ENCODE measurements at places on chromosomes 6 and 20.

DNA sequence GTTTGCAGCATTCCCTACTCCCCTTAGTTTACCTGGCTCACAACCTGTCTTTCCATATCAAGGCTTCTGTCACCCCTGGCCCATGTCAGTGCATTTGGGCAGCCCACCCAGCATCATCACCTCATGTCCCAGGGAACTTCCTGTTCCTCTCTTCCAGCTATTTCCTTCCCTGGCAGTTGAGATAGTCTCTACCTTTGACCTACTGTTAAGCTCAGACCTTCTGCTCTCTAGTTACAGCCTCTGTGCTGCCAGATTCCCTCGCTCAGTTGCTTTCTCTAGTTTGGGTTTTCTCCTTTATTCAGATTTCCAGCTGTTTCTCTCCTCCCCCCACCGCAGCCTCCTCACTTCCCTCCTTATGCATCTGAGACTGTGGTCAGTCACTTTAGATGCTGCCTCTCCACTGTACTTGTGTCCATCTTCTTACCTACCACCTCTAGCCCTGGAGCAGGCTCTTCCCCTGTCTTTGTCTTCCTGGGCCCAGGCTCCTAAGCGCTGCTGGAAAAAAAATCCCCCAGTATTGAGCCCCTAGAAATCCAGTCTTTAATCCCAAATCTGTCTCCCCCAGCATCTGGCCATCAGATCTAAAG lies 16.3 kb downstream of the PTPN1 start:
- DNase-seq, result no peak

DNA sequence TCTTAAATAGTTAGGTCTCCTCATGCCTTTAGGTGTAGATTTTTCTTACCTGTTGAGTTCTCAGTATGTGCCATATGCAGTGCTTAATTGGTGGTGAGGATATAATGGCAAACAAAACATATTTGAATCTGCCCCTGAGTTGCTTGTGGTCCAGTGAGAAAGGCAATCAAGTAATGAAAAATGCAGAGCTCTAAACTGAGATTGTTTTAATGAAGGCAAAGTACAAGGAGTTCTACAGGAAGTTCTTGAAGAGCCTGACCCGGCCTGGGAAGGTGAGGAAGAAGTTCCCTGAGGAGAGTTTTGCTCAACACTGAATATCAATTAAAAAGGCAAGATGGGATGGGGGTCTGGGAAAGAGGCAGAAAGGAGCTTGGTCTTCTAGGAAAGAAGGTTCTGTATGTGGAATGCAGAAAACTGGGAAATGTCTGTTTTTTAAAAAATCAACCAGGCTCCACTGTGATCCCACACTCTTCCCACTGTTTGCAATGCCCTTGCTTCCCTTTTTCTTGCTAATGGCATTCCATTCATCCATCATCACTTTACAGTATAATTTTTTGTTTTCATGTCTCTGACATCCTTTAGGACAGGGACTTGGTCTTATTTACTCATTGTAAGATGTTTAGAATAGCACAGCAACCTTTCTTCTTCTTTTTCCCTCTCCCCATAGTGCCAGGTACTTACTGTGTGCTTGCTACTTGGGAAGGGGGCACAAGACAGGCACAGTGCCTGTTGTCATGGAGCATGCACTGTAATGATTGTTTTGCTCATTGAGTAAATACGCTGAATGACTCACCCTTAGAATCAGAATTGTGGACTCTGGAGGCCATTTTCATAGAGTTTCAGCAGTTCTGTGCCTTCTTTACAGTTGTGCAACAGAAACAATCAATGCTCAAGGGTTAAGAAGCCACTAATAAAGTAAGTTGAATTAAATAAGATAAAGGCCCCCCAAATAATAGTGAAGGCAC lies 64.3 kb downstream of the ANKS1A start:
- peak; percentile 43 for DNase-seq

GRCh38 chr20:13302647-13303450 lies 81.8 kb downstream of the ISM1 start:
- peak; percentile 62 for DNase-seq

DNA sequence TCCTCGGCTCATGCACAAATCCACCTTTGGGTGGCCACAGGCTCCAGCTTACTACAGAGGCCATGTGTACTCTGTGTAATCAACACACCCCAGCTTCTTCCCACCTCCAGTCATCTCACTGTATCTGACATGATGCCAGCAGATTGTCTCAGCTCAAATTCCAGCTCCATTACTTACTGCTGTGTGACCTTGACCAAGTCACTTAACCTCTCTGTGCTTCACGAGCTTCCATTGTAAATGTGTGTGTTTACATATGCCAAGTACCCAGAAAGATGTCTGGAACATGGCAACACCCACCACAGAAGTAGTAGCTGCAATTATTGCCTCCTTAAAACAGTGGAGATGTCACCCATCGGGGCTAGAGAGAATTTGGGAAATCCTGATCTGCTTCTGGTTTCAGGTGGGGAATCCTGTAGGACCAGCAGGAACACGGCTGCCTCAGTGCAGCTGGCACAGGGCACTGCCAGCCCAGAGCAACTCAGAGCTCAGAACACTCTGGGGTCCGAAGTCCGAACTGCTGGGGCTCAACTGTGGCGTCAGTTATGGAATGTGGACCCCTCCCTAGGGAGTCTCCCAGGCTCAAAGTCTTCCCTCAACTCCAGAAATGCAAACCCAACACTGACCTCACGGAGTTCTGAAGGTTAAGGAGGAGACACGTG lies 21.2 kb upstream of the HLA-B start:
- no peak for DNase-seq

DNA sequence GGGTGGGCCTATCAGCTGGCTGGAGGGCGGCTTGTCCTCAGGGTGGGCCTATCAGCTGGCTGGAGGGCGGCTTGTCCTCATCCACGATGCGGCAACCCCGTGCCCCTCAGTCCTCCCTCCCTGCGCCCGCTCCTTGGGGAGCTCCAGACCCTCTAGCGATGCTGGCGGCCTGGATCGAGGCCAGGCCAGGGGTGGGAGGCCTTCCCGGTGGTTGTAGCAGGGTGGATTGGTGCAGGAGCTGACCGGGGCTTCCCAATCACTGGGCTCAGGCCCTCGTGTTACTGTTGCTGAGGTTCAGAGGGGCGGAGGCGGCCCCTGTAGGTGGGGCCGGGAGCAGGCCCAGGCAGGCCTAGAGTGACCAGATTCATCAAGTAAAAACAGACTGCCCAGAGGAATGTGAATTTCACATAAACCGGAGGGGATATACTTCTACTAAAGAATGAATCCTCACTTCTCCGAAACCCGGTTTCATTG lies 8.8 kb downstream of the SLC17A9 start:
- no peak for DNase-seq

DNA sequence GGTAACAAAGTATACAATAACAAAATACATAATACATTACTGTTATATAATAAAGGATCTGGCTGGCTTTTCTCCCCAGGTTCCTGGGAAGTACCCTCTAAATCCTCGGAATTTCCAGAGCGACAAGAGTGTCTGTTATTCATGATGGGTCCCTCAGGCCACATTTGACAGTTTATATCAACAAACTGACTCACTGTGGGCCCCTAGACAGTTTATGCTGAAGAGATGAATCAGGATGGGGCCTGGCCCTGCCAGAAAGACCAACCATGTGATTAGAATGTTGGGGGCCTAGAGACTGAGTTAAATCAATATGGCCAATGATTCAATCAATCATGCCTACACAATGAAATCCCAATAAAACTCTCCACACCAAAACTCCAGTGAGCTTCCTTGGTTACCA lies 13.5 kb downstream of the USP45 start:
- DNase-seq, result no peak

- DNase-seq, result no peak
Observed at GRCh38 chr6:39638126-39638822, 86.9 kb downstream of the KIF6 start.

DNA sequence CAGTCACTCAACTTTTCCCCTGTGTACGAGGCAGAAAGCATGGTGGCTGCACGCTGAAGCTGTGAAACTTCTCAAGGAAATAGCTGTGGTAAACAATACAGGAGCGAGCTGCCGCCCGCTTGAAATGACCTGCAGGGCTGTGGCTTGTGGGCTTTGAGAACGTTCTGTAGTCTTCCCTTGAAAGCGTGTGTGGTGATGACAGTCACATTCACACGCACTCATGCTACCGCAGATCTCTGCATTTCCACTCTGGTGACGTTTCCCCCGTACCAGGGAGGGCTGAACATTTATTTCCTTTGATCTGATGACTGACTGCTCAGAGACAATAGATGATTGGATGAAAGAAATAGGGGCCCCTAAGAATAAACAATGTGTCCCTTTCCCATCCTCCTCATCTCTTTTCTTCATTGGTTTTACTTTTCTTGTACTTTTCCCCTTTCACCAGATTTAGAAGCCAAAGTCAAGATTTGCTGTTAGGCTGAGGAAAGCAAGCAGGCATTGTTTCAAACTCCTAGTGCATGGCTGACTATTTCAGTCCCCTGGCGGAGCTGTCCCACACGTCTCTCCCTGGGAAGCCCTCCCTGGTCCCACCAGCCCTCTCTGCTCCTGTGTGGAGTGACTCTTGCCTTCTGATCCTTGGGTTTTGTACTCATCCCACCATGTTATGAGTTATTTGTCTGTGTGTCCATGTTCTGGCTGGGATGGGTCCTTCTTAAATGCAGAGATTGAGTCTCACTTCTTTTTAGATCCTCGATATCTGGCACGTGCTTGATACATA lies 3.9 kb downstream of the SYTL3 start:
- DNase-seq, result no peak

GRCh38 chr6:101605874-101606273 lies 212.4 kb downstream of the GRIK2 start:
- no peak for DNase-seq

- DNase-seq, result no peak
Observed at GRCh38 chr20:33556246-33556645, 66.3 kb downstream of the CBFA2T2 start.

GRCh38 chr20:44211177-44212039 lies 837 bp upstream of the OSER1 start:
- no peak for DNase-seq

DNA sequence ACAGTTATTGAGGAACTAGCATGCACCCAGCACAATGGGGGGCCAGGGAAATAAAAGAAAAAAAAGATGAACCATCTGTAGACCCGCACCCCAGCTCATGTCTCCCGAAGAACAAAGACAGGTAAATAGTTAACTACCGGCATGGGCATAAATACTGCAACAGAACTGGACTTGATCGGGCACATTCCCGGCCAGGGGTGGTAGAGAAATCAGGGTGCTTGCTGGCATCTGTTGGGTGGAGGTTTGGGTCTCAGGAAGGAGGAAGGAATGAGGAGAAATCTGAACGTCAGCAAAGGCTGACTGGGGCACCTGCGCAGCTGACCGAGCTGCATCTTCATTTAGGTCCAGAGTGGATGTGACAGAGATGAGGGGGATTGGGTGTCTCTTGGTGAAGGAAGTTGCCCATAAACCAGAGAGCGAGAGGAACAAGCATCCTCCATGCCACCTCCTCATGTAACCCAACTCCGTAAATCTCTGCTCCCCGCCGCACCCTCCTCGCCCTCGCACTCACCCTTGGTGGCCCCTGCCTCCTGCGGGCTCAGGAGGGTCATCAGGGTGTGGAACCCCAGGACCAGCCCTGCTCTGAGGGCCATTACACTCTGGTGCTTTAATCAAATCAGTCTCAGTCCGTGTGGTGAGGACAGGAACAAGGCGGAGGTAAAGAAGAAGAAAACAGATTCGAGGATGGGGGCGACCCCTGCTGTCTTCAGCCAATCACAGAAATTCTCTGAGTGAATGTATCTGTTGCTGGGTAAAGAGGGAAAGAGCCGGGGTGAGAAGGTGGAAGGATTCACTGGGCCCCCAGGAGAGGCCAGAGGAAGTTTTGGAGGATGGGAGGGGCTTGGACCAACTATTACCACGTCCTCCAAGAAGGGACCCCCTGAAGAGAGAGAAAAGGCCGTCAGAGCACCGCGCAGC lies at the start of gene HLA-DOA:
Gene HLA-DOA, minus strand, starts transcription at position 648 of the 918 bp plus-strand sequence.
- DNase-seq, result no peak

DNA sequence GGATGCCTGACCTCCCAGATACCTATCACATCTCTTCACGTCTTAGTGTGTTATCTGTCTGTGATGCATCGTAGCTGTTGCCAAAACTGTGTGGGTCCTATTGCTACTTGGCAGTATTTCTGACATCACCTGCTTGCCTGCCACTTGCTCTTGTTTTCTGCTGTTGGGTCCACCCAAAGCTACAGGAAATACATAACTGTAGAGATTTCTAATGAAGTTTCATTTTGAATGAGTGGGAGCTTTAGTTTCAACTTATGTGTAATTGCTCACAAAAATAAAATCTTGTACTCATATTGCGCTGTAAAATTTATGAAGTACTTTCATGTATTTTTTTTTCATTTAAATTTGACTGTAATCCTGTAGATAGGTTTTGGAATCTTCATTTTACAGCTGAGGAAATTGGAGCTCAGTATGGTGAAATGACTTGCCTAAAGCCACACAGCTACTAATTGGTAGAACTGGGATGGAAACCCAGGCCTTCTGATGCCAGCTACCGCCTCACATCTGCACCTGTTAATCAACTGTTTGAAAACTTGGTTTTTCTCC lies 113.6 kb upstream of the MAN1A1 start:
- no peak for DNase-seq

DNA sequence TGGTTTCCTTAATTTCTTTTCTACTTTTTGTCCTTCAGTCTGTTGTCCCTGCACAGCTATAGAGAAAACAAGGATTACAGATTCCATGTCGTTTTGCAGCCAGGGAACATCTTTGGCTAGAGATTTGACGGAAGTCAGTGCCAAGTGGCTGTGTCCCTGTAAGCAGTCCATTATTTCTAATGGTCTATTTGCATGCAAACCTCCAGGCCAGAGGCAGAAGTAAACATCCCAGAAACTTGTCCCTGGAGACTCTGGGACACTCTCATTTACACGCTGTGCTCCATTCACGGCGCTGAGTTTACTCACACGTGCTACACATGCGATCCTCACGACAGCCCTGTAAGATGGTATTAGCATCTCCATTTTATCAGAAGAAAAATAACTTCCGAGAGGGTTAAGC lies 355.5 kb downstream of the PRKN start:
- DNase-seq, result no peak

GRCh38 chr6:101178748-101179147 lies 214.8 kb upstream of the GRIK2 start:
- DNase-seq, result no peak

DNA sequence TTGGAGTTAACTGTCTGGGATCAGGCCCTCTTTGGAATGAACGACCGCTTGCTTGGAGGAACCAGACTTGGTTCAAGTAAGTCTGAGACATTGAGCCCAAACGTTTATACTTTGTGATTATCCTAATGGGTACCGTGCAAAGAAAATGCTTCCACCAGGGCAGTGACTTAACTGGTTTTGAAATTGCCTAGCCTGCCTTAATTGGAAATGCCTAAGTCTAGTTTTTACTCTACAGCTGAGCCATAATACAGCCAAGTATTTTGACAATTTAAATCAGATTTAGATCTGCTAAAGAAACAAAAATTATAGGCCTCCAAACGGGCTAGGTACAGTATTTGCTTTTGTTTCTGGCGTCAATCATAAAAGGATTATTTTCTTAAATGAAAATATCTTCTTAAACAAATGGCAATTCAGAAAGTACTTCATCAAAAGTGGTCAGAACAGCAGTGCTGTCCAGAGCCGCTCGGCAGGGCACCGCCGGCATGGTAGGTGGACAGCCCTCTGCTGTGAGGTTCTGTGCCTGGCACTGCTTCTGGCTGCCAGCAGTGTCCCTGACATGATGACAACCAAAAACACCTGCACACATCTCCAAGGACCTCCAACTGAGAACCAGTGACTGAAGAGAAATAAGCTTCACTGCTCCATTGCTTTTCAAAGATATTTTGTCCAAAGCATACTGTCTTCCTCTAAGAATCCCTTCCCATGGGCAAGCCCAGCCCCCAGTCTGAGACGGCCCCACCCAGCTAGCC lies 55.6 kb downstream of the EZR start:
- no peak for DNase-seq
